ENCODE measurements at places on chromosomes 5 and 9.

DNA sequence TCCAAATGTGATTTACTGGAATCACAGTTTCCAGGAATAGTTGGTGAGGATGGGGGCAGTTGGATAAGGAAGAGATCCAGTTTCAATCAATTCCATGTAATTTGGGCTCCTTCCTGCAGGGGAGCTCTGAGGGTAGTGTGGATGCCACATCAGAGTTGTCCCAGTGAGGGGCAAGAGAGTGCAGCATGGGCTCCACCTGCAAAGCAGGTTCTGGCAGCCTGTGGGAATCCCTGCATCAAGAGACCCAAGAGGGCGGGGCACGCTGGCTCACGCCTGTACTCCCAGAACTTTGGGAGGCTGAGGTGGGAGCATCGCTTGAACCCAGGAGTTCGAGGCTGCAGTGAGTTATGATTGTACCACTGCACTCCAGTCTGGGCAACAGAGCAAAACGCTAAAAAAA, 188.5 kb downstream of the CACNA1B start:
- peak; percentile 18 for DNase-seq

- no peak for DNase-seq
These were observed 50.2 kb upstream of the ASTN2 start for GRCh38 chr9:117464941-117465616.

GRCh38 chr5:3323144-3323543, 272.5 kb upstream of the IRX1 start:
- DNase-seq, result no peak

DNA sequence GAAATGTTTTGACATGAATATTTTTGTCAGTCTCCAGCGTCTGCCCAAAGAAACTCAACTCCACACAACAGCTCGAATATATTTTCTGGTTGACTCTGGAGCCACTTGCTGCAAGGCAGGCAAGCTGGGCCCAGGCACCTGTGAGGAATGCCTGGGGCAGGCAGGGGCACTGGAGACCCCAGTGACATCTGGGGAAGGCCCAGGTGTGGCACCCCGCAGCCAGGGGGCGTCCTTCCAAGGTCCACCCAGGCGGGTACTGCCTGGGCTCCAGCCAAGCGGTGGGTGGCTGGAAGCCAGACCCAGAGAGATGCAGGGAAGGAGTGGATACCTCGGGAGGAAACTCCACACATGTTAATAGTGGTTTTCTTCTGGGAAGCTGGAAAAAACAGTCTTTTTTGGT, 125.9 kb downstream of the PHF2 start:
- DNase-seq, result no peak

GRCh38 chr5:153938191-153938842, 100.4 kb downstream of the FAM114A2 start:
- DNase-seq, result no peak

- peak; percentile 95 for DNase-seq
These were observed at the start of the genes HDAC3 and RELL2 for GRCh38 chr5:141636413-141637122. Gene HDAC3, minus strand, starts transcription at chr5:141636849. Its CDS starts 59 bp downstream, at chr5:141636790. Gene RELL2, plus strand, starts transcription at chr5:141636997. Its CDS starts 1,229 bp downstream, at chr5:141638226.

GRCh38 chr5:172562443-172562842, 78.6 kb upstream of the NEURL1B start:
- no peak for DNase-seq

GRCh38 chr5:72478684-72479083, 28.5 kb downstream of the ZNF366 start:
- DNase-seq, result no peak

DNA sequence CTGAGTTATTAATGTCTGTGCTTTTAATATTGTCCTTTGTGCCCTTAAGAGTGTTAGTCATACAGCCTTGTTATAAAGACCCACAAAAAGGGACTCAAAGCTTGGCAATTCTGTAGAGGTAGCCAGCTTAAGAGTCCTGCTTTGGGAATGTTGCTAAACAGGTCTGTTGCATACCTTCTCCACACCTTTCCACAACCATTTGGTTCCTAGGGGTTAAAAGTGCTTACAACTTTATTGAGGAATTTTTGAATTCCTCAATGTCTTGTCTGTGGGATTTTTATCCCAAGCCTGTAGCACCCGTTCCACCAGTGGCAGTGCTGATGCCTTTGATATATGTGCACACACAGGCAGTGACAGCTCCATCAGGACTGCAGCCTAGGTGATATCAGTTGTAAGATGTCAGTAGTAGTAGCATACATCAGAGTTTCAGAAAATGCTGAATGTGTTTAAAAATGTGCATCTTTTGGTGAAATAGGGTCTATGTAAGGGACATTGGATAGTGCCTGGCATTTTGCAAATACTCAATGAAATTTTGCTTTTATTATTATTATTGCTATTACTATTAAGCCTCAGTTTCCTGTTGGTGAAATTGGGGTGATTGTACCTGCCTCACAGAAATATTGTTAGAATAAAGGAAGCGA, 68.5 kb downstream of the WWC1 start:
- DNase-seq, result no peak

- no peak for DNase-seq
These were observed 1.0 kb downstream of the CSNK1A1 start for GRCh38 chr5:149550268-149550583.

DNA sequence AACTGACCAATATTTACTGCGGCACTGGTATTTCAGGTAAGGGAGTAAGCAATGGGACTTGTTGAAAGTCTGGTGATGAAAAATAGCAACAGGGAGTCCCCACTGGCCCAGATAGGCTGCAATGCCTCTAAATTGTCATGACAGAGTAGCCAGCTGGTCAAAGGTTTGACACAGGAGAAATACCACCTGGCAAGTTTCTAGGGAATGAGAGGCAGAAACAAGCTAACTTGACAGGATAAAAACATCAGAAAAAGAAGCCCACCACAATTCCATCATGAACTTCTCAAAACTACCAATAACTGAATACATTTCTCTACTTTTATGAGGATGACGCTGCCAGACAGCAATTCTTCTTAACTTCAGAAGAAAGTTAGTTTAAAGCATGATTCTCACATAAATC, 99.8 kb downstream of the STRBP start:
- DNase-seq, result no peak

DNA sequence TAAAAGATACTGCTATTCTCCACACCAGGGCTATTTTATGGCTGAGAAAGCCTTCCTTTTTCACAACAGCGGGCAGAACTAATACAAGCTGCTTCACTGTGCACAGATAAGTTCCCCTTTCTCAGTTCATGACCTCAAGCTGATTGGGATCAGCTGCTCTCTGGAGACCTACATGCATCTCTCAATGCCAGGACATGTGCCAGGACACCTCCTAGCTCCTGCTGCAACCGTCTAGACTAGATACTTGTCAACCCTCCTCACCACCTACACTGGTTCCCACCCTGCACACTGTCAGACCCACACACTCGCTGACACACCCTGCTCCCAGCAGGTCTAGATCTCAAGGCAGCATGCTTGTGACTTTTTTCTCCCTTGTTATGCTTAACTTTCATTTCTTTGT, 39.8 kb downstream of the STARD4 start:
- no peak for DNase-seq

DNA sequence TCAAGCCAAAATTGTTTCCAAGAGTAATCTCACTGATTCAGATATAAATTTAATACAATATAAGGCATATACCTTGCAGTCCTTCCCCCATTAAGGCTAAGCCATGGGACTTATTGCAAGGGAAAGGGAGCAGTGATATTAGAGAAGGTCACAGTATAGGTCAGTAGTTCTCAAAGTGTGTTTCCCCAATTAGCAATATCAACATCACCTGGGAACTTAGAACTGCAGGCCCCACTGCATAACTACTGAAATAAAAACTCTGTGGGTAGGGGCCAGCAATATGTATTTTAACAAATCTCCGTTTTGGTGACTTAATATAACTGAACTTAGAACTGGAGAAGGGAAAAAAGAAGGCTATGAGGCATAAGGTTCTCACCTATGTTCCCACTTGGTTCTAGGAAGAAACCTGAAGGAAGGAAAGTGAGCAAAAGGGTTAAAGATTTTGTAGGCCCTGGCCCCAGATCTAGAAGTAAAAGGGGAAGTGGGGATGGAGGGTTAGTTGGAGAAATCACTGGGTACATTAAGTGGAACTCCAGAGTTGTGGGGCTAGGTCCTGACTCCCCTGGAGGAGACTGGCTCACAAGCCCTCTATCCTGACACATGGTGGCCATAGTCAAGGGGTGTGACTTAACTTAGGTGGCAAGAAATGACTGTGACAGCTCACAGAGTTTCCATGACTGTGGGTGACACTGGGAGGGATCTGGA, 40.7 kb downstream of the WDR36 start:
- no peak for DNase-seq

- DNase-seq, result no peak
These were observed 47.8 kb upstream of the ADAMTS2 start for GRCh38 chr5:179393078-179393477.

GRCh38 chr9:115164511-115164974, 46.6 kb upstream of the TNC start:
- DNase-seq, result peak; percentile 10

DNA sequence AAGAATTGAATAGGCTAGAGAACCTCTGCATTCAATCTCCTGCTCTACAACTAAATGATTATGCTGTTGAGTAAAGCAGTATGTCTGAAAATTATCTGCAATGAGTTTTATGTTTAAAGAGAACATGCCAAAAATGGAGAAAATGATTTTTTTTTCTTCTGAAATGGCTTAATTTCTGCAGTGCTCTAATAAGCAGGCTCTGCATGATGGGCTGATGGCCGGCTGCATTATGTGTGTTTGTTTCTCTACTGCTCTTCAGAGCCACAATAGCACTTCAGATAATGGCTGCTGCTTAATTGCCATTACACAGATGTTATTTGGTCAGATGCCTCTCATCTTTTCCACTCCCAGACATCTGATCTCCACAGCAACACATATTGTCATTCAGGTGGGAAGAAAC, 286.4 kb upstream of the DMAC1 start:
- DNase-seq, result no peak

- peak; percentile 92 for DNase-seq
These were observed at the start of gene MACROH2A1 for GRCh38 chr5:135398855-135399793. Gene MACROH2A1, minus strand, starts transcription at chr5:135399231. Its CDS starts 10,138 bp downstream, at chr5:135389093.

DNA sequence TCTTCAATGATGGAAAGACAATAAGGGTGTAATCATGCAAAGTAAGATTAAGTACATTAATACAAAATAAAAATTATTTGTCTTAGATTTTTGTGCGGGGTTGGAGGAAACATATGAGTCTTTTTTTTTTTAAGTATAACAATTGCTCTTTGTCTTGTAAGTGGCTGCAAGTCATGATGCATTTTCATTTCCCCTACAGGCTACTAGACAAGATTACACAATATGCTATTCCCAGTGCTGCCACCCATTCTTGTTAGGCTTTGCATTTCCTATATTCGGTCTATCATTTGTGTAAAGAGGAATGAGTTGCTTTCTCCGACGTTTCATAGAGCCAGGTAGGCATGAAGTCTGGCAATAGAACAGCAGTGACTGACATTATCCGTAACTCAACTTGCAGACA, 294.2 kb upstream of the CYLC2 start:
- DNase-seq, result no peak

DNA sequence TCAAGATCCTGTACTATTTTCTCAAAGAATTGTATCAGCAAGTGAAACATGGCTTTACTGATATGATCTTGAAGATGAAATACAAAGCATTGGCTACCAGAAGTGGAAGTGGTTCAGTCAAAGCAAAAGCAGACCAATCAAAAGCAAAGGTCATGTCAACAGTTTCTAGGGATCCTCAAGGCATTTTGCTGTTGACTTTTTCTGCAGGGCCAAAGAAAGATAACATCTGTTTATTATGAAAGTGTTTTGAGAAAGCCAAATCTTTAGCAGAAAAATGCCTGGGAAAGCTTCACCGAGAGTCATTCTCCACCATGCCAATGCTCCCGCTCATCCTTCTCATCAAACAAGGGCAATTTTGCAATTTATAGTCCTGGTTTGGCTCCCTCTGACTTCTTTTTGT, 90.3 kb upstream of the ACO1 start:
- no peak for DNase-seq

GRCh38 chr5:66829826-66830225, 233.6 kb downstream of the MAST4 start:
- DNase-seq, result peak; percentile 54

DNA sequence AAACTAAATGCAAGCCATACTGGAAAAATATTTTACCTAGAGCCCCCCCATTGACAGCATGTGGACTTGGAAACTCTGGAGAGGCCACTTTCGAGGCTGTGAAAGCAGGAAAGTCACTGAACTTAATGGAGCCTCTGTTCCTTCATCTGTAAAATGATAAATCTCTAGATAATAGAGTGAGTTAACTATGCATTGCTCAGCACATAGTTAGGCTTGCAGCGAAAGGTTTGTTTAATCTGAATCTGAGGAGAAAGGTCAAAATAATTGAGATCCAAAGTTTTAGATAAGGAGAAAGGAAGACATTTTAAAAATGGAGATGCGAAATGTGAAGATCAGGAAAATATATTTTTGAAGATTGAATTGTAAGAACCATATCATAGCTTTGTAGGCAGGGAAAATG, 4.6 kb downstream of the PCSK5 start:
- no peak for DNase-seq

- no peak for DNase-seq
These were observed 803.3 kb downstream of the DTWD2 start for GRCh38 chr5:118185018-118185417.
